ENCODE measurements at places on chromosomes 12 and 14.

DNA sequence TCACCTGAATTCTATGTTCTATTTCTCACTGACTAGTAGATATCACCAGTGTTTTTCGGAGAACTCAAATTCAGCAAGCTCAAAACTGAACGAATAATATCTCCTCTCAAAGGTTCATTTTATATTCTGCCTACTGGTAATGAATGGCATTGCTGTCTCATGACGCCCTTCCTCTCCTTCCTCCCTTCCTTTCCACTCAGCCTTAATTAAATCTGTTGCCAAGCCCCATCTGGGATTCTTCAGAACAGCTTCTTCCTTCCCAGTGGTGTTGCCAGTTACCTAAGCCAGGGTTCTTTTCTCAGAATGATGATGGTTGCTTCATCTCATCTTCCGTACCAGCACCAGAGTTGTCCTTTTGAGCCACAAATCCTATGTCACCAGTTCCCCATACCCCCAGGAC lies 143.2 kb downstream of the SYNE2 start:
- no peak for DNase-seq

DNA sequence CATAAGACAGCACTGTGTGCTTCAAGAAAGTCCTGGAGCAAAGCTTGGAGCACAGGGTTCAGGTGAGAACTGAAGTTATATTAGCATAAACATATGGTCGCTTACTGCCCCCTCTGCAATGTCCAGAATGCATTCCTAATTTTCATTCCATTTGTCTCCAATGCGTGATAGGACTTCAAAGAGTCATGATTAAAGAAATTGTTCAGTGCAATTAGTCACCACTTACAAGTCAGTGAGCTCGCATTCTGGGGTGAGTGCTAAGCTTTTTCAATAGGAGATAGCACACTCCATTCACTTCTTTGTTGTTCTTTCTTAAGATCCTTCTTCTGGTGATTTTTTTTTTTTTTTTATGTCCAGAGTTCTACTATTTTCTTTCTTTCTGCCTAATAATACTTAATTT lies 398.4 kb downstream of the SYT1 start:
- DNase-seq = no peak

- no peak for DNase-seq
Measured at GRCh38 chr14:104352493-104353220, 214.3 kb downstream of the KIF26A start.

- no peak for DNase-seq
Measured at GRCh38 chr12:81083018-81083417, 5.1 kb downstream of the ACSS3 start.

DNA sequence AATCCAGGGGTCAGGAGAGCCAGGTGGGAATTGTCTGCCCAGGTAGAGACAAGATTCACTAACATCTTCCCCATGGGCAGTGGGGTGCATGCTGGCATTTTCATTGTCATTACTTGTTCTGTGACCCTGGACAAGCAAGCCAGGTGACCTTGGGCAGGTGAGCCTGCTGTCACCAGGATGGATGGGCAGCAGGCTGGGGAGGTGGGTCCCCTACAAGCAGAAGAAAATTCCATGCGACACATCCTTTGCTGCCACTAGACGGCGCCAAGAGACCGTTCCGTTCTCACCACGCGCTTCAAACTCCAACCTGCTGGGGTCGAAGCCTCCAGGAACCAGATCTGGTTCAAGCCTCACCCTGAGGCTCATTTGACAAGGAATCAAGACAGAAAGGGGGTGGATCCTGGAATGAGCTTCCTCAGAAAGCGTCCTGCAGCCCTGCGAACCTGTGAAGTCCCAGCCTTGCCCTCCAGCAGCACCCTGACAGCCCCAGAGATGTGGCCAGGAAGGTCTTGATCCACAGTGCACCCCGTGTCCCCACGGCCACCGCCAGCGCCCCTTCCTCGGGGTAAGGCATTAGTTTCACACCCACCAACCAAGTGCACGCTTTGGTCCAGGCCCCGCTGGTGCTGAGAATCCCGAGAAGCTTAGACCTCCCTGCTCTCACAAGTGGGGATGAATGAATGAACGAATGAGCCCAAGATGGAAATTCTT lies 3.2 kb upstream of the DYNC1H1 start:
- DNase-seq = peak; percentile 81

DNA sequence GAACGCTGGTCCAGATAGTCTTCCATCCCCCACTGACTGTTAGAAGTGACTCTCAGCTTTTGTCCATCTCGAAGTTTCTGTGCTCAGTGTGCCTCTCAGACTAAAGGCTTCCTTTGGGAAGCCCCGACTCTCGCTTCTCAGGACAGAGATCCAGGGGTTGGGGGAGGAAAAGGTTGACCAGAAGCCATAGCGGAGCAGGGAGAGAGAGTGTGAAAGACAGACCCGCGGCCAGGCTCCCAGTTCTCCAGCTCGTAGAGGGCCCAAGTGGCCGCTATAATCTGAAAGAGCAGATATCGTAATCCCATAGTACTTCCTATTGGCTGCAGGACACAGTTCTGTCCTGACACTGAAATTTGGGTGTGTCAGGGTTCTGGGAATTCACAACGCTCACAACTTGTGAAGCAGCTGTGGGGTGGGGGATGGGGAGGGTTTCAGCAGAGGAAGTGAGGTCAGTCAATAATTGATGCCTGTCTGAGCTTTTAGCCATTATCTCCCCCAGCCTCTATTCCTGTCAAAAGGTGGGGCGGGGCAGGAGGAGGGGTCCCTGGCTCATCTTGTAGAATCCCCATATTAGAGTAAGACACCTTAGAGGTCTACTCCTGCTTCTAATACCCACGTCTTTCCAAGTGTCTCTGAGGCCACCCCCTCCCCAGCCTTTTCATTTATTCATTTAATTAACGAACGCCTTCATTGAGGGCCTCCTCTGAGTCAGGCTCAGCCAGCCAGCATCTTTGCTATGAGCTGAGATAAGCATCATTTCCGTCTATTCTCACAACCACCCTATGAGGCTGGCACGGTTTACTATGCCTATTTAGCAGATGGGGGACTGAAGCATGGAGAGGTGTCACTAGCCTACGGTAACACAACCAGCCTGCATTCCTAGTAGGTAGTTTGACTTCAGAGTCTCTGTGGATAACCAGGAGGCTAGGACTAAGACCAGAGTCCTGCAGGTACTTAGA lies 1.6 kb upstream of the ACVRL1 start:
- no peak for DNase-seq

GRCh38 chr12:6765048-6765633 lies 1.0 kb upstream of the PTMS start:
- no peak for DNase-seq

GRCh38 chr12:5437589-5437988 lies 5.7 kb downstream of the NTF3 start:
- no peak for DNase-seq

DNA sequence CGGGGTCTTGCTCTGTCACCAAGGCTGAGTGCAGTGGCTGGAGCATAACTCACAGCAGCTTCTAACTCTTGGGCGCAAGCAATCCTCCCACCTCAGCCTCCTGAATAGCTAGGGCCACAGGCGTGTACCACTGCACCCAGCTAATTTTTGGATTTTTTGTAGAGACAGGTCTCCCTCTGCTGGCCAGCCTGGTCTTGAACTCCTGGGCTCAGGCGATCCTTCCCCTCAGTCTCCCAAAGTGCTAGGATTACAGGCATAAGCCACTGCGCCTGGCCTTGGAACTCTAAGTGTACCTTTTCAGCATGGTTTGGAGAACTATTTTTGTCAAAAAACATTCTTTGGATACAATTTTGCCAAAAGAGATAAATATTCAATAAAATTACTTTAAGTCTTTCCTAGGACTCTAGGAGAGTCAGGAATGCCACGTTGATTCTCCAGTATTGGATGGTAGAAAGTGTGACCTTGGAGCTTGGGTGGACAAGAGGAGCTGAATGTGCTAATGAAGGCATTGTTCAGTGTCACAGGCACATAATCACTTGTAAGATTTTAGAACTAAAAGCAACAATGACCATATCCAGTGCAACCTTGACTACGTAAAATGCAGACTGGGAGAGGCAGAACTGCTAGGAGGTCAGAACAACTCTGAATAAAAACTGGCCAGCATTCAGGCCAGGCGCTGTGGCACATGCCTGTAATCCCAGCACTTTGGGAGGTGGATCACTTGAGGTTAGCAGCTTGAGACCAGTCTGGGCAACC lies 2.8 kb downstream of the SRSF9 start:
- no peak for DNase-seq

GRCh38 chr14:65403231-65403630 lies 9.3 kb upstream of the FUT8 start:
- DNase-seq = no peak

GRCh38 chr12:123771261-123771660 lies 9.2 kb downstream of the DNAH10 start:
- DNase-seq = no peak

DNA sequence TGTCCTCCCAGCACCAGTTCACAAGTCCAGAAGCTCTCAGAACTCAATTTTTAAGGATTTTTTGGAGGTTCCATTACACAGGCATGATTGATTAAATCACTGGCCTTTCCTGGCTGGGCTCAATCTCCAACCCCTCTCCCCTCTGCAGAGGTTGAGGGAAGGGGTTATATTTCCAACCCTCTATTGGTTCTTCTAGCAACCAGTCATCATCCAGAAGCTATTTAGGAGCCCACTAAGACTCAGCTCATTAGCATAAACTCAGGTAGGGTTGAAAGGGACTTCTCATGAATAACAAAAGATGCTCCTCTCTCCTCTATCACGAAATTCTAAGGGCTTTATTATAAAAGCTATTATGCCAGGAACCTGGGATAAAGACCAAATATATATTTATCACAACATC lies 41.5 kb downstream of the SPPL3 start:
- no peak for DNase-seq

DNA sequence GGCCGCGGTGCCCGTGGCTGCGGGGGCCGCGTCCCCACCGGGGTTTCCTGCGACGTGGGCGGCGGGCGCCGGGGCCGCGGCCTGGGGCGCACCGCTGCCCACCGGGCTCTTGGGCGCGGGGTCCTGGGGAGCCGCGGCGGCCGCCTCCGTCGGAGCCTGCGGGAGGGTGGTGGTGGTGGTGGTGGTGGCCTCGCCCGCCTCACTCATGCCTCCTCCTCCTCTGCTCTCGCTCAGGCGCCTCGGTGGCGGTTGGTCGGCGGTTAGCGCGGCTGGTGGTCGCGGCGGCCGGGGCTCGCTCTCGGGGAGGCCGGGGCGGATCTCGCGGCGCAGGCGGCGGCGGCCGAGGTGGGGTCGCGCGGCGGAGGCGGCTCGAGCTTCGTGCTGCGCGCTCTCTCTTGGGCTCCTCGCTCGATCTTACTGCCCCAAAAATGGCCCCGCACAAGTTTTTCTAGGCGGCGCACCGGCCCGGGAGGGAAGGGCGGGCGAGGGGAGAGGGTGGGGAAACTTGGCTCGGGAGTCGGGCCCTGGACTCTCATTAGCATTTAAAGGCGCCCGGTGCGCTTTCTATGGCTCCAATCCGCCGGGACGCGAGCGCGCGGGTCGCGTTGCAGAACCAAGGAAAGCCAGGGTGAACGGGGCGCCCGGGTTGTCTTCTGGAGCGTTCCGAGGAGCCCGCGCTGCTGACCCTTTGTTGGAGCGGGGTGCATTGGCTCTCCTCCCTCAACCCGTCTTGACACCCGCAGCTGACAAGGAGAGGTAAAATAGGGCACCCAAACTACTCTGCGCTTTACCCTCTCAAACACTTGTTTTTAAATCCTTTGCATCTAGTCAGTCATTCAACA lies at the start of gene YBX3:
Gene YBX3 (minus strand): TSS at position 419 of the 842 bp plus-strand sequence. CDS start 212 bp downstream, at position 207.
- no peak for DNase-seq

GRCh38 chr12:31589904-31590641 lies 863 bp downstream of the DENND5B start:
- DNase-seq = peak; percentile 33

DNA sequence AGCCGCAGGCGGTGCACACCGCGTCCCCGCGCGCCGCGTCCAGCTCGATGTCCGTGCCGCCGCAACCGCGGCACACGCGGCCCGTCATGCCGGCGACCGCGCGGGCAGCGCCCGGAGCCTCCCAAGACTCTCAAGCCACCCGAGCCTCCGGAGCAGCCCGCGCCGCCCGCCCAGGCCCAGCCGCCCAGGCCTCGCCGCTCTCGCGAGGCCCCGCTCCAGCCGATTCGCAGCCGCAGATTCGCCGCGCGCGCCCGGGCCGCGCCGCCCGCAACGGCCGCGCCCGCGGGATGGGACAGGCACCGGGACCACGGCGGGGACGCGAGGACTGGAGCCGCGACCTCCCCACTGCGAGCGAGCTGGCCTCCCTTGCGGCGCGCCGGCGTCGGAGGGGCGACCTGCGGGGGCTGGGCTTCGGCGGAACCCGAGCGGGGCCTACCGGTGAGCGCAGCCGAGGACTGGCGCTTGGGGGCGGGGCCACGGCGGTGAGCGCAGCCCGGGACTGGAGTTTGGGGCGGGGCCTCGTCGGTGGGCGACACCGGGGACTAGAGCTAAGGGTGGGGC lies at the start of gene BRF1:
Gene BRF1 (minus strand): TSS at position 460 of the 561 bp plus-strand sequence. CDS start 372 bp downstream, at position 88.
- DNase-seq = peak; percentile 89

DNA sequence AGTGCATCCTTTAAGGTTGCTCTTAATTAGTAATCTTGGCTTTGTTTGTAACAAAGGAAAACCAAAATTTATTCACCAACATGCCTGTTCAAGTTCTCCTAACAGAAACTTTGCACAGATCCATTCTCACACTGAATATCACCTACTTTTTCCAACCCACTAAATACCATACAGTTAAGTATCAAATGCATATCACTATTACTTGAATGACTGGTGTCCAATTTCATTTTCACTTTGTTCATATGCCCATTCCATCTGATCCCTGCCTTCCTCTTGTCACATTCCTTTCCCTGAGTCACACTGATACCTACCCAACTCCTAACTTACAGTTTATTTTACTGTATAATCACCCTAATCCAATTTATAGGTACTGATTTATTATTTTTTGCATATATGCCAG lies 286.4 kb downstream of the NELL2 start:
- no peak for DNase-seq

DNA sequence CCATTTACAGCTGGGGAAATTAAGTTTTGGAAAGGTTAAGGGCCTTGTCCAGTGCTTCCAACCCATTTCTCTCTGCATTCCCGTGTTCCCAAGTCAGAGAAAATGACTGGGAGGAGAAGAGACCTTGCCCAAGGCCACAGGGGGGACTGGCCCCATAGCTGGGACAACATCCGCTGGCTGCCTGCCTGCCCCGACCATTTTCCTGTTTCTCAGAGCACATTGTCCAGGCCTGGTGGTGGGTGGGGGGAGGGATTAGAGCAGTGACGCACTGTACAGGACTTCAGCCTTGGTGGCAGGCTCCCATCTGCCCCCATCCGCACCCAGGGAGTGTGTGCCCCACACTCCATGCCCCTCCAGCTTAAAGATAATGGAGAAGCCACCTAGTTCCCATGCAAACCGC lies 27.7 kb downstream of the DIO3 start:
- DNase-seq = no peak

GRCh38 chr12:57552835-57553313 lies 3.0 kb downstream of the KIF5A start:
- no peak for DNase-seq

DNA sequence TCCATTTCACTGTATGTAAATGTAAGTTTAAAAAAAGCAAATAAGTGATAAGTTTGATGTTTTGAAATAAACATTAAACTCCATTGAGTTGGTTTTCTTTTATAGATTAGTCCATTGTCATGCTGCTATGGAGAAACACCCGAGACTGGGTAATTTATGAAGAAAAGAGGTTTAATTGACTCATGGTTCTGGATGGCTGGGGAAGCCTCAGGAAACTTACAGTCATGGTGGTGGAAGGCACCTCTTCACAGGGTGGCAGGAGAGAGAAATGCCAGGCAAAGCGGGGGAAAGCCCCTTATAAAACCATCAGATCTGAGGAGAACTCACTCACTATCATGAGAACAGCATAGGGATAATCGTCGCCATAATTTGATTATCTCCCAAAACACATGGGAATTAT lies 48.4 kb upstream of the OXA1L start:
- DNase-seq = no peak
